ENCODE measurements at places on chromosomes 13 and 19.

DNA sequence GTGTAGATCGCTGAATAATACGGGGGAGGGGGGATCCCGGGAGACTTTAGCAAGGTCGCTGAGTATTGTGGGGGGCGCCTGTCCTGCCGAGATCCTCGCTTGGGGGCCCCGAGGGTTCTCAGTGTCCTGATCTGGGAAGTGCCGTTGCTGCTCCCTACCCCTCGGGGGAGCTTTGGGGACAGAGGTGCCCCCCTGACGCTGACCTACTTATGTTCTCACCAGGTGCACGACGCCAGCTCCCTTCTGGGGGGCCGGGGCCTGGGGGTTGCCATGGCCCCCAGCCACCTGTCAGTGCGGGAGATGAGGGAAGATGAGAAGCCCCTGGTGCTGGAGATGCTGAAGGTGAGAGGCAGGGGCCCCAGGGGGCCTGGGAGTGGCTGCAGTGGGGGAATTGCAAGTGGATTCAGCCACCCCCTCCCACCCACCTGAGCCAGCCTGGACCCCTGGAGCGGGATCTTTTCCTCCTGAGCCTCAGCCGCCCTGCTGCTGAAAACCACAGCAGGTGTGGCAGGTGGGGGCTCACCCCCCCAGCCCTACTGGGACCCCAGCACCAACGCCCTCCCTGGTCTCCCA, 537 bp downstream of the NAT14 start:
- no peak for DNase-seq

- DNase-seq, result no peak
Observed at GRCh38 chr19:3514930-3515329, 8.8 kb downstream of the FZR1 start.

- DNase-seq, result no peak
Observed at GRCh38 chr13:110254151-110254679, 52.7 kb downstream of the COL4A1 start.

- no peak for DNase-seq
Observed at GRCh38 chr13:59449750-59450149, 714.0 kb downstream of the DIAPH3 start.

DNA sequence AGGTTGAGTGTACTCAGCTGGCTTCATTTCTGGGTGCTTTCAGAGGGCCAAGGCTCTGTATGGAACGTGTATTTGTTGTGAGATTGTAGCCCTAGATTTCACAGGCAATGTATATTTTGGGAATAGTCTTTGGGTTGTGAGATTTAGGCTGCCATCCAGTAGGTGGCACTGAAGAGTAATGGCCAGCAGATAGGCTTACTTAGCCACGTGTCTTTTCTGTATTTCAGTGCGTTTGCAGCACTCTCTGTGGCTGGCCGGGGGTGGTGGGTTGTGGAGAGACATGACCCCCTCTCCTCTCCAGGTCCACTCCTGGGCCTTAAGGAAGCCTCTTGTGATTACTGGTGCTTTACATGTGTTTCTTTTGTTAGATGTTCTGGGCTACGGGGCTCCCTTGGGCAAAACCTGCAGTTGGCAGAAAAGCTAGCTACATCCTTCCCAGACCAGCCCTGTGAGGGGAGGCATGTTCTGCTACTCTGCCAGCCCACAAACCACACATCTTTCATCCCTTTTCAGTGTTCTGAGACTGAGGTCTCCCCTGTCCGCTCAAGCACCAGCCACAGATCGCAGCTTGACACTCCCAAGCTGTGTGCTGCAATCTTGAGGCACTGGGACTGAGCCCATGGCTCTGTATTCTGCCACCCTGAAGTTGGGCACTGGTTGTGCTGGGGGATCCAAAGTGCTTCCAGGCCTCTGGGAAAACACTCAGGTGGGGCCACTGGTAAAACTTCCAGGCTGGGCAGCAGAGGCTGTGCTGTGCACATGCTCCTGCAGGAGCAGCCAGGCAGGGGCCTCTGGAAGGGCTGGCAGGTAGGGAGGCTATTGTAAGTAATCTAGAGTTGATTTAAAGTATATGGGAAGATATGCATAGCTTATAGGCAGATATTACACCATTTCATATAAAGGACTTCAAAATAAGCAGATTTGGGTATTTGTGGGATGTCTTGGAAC, 1096.8 kb upstream of the PCDH20 start:
- DNase-seq, result no peak

DNA sequence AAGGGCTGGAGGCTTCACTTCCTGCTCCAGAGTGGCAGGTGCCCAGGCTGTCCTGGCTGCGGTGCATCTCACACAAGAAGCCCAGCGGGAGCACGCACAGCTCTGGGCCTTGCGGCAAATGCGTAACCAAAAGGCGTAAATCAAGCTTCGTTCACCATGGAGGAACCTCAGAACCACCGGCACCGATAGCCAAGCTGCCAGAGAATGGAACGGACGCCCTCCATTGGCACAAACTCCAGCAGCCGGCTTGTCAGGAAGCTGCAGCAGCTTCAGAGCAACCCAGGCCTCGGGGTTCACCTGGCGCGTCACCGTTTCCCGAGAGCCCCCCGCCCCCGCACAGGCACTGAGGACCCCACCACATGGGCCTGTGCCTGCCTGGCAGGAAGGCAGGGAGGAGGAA, 76.7 kb downstream of the RASA3 start:
- DNase-seq, result no peak

- DNase-seq, result no peak
Observed at GRCh38 chr13:62659365-62659764, 1243.7 kb upstream of the PCDH20 start.

- no peak for DNase-seq
Observed at GRCh38 chr13:114144606-114145244, 12.3 kb upstream of the RASA3 start.

DNA sequence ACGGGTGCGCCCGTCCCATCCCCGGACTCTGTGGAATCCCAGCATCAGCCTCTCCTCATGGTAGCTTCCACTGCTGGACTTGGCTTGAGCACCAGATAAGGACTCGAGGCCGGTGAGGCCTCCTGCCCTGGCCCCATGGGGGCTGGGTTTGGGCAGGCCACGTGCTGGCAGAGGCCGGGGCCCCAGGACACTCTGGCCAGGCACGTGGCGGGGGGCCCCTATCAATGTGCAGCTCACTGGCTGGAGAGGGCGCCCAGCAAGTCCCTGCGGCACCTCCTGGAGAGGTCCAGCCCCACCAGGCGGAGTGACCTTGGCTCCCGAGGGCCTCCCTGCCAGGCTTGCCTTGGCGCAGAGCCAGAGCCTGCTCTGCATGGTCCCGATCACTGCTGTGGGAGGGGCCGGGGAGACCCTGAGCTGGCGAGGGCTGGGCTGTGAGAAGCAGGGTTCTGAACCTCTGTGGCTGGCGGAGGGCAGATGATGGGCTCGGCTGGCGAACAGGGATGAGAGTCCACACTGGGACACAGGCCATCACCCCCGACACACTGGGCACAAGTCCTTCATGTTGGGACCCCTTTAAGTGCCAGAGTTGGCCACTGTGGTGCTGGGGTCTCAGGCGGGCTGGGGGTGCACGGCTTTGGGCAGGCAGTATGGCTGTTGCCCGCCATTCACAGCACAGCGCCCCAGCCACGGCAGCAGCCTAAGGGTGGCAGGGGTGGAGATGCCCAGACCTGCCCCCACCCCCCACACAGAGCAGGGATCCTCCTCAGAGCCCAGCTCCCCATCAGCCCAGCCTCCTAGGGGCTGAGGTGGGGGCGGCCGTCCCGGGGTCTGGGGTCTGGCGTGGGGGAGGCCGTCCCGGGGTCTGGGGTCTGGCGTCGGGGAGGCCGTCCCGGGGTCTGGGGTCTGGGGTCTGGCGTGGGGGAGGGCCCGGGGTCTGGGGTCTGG, 19.1 kb downstream of the CEBPG start:
- DNase-seq, result no peak

- DNase-seq, result peak; percentile 82
Observed at GRCh38 chr19:5967994-5968430, 9.9 kb downstream of the RANBP3 start.

DNA sequence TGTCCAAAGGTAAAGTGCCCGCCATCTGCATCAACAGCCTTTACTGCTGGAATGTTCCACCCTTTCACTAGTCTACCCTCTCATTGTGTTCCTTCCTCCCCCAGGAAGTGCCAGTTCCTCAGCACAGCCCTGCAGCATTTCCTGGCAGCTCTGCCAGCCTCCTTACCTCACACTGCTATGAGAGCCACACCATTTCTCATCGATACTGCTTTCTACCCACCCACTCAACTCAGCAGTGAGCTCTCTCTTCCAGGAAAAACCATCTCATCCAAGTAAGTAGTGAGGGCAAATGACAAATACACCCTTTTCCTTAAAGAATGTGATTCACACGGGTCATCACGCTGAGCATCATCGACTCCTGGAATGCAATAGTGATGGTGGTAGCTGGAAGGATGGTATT, 19.8 kb downstream of the UQCRFS1 start:
- no peak for DNase-seq

DNA sequence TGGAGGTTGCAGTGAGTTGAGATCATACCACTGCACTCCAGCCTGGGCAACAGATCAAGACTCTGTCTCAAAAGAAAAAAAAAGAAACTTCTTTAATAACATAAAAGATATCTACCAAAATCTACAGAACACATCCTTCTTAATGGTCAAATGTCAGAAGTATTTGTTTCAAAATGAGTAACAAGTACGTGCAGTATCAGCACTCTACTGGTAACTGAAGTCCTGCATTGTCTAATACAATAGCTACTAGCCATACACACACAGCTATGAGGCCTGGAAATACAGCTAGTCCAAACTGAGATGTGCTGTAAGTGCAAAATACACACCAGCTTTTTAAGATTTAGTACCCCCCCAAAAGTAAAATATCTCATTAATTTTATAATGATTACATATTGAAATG, 88.1 kb downstream of the TSC22D1 start:
- DNase-seq, result no peak

- no peak for DNase-seq
Observed at GRCh38 chr13:32910530-32910929, 105.7 kb upstream of the KL start.

DNA sequence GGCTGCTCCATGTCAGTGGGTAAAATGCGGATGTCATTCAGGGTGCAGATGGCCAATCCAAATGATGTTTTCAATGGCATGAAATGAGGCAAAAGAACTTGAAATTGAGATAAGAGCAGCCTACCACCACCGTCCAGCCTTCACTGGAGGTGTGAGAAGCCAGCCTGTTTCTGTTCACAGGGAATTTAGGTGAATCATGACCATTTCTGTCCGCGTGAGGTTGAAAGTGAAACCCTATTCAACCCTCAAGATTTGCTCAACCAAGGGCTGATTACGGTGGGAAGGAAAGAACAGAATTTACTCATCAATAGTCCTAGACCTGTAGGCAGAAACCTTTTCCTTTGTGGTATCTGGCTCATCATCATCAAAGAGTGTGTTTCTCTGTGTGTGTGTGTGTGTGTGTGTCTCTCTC, 370.7 kb downstream of the COG6 start:
- no peak for DNase-seq

- DNase-seq, result no peak
Observed at GRCh38 chr13:64817691-64818090, 2412.4 kb downstream of the PCDH9 start.

GRCh38 chr19:37932985-37933936, 26.3 kb downstream of the SIPA1L3 start:
- peak; percentile 41 for DNase-seq

All from AG08396 (cell line).